Endothelial cell of umbilical vein (primary cell): ENCODE measurements at places on chromosomes 13 and 19.

- DNase-seq: no peak
These were observed 15.8 kb downstream of the TMED1 start for GRCh38 chr19:10820173-10820572.

GRCh38 chr13:112767506-112768471, 78.0 kb downstream of the ATP11A start:
- DNase-seq: no peak

- no peak for DNase-seq
These were observed 7.2 kb upstream of the MBNL2 start for GRCh38 chr13:97214921-97215320.

DNA sequence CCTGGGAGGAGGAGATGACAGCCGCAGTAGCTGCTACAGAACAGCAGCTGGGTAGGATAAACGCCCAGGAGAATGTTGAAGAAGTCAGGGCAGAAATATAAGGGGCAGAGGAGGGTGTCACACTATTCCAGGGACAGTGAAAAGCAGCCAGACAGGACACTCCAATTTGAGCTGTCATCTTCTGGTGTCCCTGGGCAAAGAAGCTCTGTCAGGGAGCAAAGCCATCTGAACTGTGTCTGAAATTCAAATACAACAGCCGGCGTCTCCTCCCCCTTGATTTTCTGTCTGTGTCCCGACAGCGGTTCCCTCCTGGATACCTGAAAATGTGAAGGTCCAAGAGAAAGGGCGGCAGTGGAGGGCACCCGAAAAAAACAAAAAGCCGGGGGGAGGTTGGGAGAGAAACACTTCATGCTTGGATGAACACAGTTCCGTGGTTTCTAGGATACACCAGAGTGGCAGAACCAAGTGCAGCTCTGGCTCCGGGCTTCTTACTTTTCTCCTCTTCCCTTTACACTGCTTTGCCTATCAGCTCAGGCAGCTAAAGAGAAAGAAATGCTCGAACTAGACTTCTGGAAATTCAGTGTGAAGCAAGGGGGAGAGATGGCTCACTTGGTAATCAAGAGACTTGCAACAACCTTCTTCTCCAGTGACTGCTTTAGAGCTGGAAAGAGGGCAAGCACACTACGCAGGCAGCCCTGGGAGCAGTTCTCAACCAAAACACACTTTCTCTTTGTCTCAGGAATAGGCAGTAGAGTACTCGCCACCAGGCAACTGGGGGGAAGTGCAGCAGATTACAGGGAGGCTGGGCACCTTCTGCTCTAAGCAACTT, 465.6 kb downstream of the ITGBL1 start:
- DNase-seq: no peak

GRCh38 chr19:11964496-11964857, 363 bp upstream of the ZNF763 start:
- no peak for DNase-seq

DNA sequence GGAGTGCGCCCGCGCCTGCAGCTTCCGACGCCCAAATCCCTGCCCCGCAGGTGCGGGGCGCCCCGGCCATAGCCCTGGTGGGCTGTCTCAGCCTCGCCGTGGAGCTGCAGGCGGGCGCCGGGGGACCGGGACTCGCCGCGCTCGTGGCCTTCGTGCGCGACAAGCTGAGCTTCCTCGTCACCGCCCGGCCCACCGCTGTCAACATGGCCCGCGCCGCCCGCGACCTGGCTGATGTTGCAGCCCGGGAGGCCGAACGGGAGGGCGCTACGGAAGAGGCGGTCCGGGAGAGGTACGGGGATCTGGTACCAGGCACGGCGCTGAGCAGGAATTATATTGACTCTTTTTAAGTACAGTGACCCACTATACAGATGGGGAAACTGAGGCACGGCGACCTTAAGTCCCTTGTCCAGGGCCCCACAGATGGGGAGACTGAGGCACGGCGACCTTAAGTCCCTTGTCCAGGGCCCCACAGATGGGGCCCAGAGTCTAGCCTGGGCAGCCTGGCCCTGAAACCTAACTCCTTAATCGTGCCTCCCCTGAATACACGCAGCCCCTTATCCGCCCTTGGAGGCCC, 586 bp downstream of the MRI1 start:
- DNase-seq: no peak

DNA sequence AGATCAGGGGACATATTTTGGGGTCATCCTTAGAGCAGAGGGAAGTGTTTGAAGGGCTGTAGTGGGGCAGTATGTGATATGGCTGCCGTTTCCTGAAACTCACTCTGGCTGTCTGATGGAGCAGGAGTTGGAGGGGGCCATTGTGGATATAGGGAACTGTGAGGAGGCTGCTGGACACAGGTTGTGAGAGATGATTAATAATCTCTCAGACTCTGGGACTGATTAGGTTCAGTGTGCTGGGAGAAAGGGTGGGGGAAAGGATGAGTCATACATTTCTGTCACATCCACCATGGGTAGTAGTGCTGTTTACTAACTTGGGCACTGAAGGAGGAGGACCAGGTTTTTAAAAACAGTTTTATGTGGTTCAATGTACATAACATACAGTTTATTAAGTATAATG, 4.8 kb downstream of the B3GLCT start:
- peak; percentile 63 for DNase-seq

- DNase-seq: no peak
These were observed 8.4 kb upstream of the TEX101 start for GRCh38 chr19:43406297-43406696.

- no peak for DNase-seq
These were observed 39.7 kb downstream of the CARS2 start for GRCh38 chr13:110666255-110666533.

GRCh38 chr13:100650326-100650725, 24.3 kb downstream of the TMTC4 start:
- no peak for DNase-seq

GRCh38 chr19:6564393-6564792, 26.6 kb downstream of the CD70 start:
- peak; percentile 14 for DNase-seq

DNA sequence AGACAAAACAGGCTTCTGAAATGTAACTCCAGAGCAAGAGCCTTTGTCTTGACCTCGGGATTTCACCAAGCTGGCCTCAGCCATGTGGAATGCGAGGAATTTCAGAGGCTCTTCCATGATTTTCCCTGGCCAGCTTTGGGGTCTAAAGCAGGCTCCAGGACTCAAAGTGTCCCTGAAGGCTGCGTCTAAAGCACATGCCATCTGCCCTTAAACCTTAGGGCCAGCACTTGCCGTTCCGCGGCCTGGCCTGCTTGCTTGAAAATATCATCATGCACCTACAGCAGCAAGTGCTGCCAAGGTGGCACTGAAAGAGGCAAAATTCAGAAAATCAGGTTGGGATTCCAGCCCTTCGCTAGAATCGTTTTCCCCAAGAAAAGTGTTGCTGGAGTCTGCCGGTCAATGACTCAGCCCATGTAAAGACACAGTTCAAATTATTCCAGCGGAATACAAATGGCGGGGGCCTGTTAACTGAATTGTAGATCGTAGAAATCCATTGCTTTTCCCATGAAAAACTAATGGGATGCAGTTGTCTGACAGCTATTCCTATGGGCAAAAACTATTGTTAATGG, 105.7 kb upstream of the RAP2A start:
- DNase-seq: peak; percentile 71

DNA sequence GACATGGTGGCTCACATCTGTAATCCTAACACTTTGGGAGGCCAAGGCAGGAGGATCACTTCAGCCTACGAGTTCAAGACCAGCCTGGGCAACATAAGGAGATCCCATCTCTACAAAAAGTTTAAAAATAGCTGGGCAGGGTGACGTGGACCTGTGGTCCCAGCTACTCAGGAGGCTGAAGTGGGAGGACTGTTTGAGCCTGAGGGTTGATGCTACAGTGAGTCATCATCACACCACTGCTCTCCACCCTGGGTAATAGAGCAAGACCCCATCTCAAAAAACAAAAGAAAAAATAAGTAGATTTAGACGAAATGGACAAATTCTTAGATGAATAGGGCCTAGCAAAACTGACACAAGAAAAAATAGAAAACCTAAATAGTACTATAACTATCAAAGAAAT, 10.4 kb upstream of the GNG8 start:
- DNase-seq: no peak

DNA sequence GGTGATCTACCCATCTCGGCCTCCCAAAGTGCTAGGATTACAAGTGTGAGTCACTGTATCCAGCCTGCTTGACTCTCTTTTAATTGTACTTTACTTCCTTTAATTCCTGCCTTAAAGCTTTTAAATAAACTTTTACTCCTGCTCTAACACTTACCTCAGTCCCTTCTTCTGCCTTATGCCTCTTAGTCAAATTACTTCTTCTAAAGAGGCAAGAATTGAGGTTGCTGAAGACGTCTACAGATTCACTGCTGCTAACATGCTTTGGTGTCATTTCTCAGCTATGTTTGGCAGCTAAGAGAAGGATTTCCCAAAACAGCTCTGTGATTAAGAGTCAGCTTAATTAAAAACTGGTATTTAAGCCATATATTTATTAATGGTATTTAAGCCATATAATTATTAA, 32.9 kb upstream of the CD177 start:
- DNase-seq: no peak

- no peak for DNase-seq
These were observed 120.6 kb upstream of the GPR12 start for GRCh38 chr13:26881154-26881553.

DNA sequence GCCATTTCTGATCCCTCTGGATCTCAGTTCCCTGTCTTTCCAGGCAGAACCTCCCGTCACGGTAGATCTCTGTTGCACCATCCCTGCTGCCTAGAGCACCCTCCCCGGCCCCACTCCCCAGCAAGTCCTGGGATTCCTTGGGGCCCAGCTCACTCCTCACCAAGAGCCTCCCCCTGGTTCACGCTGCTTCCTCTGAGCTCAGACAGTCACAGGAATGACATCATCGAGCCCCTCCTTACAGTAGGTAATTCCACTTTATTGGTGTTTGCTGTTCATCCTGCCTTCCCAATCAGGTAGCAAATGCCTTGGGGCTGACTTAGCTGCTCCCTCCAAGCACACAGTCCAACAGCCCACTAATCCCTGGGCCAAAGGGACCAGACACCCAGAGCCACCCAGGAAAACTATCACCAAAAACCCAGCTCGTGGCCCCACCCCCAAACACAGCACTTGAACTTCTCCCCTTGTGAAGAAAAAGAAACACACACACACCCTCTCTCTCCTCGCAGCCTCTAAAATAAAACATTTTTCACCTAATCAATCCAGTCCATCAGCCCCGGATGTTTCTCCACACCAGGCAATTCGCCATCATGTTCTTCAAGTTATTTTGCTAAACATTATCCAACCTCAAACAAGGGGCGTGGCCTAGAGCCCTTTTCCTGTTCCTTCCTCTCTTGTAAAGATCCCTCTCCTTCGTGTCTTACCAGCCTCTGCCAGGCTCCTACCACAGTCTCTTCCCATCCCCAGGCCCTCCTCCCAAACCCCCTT, 2.5 kb downstream of the NAPA start:
- no peak for DNase-seq

GRCh38 chr13:65613004-65613403, 1617.1 kb downstream of the PCDH9 start:
- no peak for DNase-seq
